ENCODE measurements at places on chromosomes 2 and 18. TPM values are rescaled to one million over a fixed set of nuclear protein-coding genes. Genes with fewer than 3 reads are reported as not detected.
A peak's percentile ranks its signal among the peaks of the same experiment; 100 is the strongest.

The HOXD13 gene
- total RNA-seq, result not detected

The CNGA3 gene
- not detected for total RNA-seq

The INHA gene
- not detected for total RNA-seq

The B3GNT7 gene
- 2.0 TPM for total RNA-seq

The PDE6D gene
- total RNA-seq, result 27.3 TPM

The DCTN1 gene
- 124 TPM for total RNA-seq

The PCARE gene
- not detected for total RNA-seq

The DSG1 gene
- total RNA-seq, result not detected

DNA sequence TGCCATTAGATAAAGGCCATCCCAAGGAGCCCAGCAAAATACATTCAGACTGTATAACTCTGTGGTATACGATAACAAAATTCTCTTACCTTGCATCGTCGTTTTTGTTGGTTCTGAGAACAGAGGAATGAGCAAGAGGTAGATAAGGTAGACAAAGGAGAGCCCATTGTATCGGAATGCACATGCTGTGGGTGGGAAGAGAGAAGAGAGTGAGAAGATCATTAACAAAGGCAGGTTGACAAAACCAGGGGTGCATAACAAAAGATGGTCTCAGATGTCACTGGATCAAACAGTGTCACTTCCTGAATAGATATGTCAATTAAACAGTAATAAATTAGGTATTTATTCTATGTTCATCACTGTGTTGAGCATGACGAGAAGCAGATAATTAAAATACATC is 83.3 kb downstream of the PIEZO2 start:
- H3K36me3 ChIP-seq, result no peaks in the 10 kb centered on the region
- H3K27ac ChIP-seq, result no peak overlapping the region
- no peaks in the 10 kb centered on the region for H3K27me3 ChIP-seq
- H3K4me3 ChIP-seq, result no peak overlapping the region
- H3K4me1 ChIP-seq, result no peaks in the 10 kb centered on the region

GRCh38 chr2:10905006-10905861 is 6.5 kb upstream of the KCNF1 start:
- DNase-seq, result no peak
- H3K4me3 ChIP-seq, result no peak overlapping the region
- no peaks in the 10 kb centered on the region for H3K27me3 ChIP-seq
- no peaks in the 10 kb centered on the region for H3K36me3 ChIP-seq

- no peak for DNase-seq
- H3K4me3 ChIP-seq, result no peak overlapping the region
- H3K27me3 ChIP-seq, result no peaks in the 10 kb centered on the region
- H3K36me3 ChIP-seq, result no peaks in the 10 kb centered on the region
- H3K4me1 ChIP-seq, result no peaks in the 10 kb centered on the region
- H3K27ac ChIP-seq, result no peak overlapping the region
Observed at GRCh38 chr2:127737892-127738291, 36.6 kb downstream of the SFT2D3 start.

- H3K27ac ChIP-seq, result no peak overlapping the region
- H3K27me3 ChIP-seq, result no peaks in the 10 kb centered on the region
- H3K4me3 ChIP-seq, result no peak overlapping the region
- H3K4me1 ChIP-seq, result peaks cover 7% of the 10 kb centered on the region
Observed at GRCh38 chr2:213279971-213280370, 4.3 kb upstream of the SPAG16 start.

DNA sequence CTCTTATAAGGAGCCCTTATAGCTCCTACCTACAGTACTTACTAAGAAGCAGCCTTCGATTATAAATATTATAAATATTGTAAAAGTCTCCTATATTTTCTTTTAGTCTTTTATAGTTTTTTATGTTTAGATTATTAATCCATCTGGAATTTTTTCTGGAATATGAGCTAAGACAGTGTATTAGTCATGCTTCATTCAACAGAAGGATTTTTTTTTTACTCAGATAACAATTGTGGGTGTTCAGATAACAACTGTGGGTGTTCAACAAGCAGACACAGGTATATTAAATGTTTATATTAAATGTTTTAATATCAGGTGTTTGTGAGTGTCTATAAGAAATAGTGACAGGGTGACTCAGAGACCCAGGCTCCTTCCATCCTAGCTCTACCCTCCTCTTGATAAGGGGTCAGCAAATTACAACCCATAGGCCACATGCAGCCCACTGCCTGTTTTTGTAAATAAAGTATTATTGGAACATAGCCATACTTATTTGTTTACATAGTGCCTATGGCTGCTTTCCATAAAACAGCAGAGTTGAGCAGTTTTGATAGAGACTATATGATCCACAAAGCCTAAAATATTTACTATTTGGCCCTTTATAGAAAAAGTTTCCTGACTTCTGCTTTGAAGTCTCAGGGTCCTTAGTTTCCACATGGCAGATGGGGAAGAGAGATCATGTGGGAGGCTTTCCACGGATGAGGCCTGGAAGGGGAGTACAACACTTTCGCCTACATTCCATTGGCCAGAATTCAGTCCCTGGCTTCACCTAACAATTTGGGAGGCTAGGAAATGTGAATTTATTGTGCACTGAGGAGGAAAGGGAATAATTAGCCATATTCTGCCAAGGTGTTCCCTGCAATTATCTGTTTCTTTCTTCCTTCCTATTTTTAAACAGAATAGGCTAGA is 4.3 kb upstream of the SPATS2L start:
- no peak for DNase-seq
- H3K4me1 ChIP-seq, result no peaks in the 10 kb centered on the region
- no peaks in the 10 kb centered on the region for H3K36me3 ChIP-seq
- H3K27me3 ChIP-seq, result peaks cover 5% of the 10 kb centered on the region
- H3K27ac ChIP-seq, result no peak overlapping the region

DNA sequence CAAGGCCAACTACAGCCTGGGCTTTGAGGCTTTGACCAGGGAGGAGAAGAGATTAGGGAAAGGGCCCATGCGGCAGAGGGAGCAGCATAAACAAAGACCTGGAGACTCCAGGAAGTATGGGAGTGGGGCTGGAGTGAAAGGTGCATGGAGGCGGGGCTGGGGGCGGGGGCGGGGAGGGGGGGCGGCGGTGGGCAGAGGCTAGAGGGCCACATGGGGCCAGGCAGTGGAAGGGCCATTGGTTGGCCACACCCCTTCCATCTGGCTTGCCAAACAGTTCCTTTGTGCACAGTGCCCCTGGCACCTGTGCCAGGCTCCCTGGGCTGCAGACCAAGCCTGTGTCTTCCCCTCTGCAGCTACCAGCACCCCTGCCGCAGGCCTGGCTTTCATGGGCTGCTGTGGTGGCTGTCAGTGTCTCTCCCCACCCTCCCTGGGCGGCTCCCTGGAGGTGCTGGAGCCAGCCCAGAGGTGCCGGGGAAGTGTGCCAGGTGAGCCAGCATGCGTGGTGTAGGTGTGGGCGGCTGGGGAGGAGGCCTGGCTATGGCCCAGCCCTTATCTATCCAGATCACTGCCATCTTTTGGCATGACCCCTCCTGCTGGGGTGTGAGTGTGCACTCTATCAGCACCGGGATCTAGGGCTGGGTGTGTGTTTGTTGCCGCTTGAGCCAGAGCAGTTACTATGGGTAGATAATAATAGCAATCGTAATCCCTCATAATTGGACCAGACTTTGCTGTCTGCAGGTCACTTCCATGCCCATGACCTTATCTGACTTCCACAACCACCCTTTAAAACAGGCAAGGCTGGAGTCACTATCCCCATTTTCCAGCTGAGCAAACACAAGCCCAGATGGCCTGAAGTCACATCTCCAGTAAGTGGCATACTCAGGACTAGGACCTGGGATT is 30.5 kb downstream of the DNMT3A start:
- no peak for DNase-seq
- peaks cover 42% of the 10 kb centered on the region for H3K36me3 ChIP-seq
- H3K27ac ChIP-seq, result no peak overlapping the region
- H3K4me1 ChIP-seq, result peaks cover 30% of the 10 kb centered on the region

DNA sequence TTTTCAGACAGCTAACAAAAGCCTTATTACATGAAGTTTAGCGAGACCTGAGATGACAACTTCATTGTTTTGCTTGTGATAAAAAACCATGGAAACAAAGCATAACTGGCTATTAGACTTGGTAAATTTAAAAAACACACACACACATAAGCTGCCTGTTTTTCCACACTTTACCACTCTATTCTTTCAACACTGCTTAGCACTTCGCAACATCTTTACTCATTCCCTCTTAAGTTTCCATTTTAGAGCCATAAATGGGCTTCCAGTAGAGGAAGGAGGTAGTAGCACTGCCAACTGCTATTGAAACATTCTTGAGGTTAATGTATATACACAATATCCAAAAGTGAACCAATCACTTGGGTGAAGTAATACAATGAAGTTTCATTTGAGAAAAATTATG is 54.1 kb downstream of the BAZ2B start:
- no peaks in the 10 kb centered on the region for H3K27me3 ChIP-seq
- no peak for DNase-seq
- H3K27ac ChIP-seq, result no peak overlapping the region
- no peaks in the 10 kb centered on the region for H3K36me3 ChIP-seq
- H3K4me3 ChIP-seq, result no peak overlapping the region

DNA sequence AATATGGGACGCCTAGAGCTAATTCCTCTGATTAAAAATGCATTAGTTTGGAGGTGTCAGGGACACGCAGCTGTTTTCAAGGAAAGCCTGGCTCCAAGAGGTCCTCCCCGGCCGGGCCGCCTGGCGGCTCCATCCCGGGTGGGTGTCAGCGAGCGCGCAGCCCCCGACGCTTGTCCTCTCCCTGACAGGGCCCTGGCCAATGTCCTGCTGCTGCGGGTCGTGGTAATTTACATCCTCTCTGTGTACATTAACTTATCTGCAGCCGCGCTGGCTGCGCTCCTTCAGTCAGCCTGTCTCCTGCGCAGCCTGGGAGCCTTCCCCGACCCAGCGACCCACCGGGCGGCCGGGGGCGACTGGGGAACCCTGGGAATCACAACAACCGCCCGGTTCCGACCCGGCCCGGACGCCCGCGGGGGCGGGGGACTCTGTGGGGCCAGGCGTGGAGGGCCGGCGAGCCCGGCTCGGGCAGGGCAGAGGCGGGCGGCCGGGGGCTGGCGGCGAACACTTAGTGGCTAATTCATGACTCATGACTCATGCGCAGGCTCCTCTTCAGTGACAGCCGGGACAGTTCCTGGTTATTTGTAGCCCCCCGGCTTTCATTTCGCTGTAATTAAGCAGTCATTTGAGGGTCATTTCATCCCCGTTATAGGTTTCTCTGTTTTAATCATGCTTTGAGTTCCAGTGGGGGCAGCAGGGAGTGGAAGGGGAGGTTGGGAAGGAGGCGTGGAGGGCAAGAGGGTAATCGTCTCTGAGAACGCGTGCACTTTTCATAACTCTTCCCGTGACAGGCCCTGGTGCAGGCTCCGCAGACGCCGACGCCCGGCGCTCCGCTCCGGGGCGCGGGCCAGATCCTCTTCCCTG is 141.9 kb upstream of the CTAGE1 start:
- no peak overlapping the region for H3K27ac ChIP-seq

DNA sequence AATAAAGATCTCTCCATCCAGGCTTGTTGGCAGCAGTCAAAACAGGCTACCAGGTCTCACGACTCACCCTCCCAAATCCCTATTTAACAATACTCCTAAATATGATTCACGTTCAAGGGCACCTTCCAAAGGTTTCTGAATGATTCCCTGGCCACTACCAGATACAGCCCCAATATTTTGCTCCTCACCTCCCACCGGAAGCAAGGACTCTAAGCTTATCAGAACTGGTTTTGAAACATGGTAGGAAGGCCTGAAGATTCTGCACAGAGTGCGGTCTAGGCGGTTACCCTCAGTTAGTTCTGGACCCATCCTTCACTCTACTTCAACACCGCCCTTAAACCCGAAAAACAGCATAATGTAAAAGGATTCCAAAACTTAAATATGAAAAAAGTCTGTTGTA is 5.2 kb downstream of the PPP4R1 start:
- H3K27me3 ChIP-seq, result no peaks in the 10 kb centered on the region
- H3K27ac ChIP-seq, result no peak overlapping the region
- H3K36me3 ChIP-seq, result peaks cover 4% of the 10 kb centered on the region
- peaks cover 11% of the 10 kb centered on the region for H3K4me1 ChIP-seq

- no peaks in the 10 kb centered on the region for H3K4me1 ChIP-seq
- DNase-seq, result no peak
- no peak overlapping the region for H3K4me3 ChIP-seq
Observed at GRCh38 chr2:225584796-225585195, 185.3 kb downstream of the NYAP2 start.

DNA sequence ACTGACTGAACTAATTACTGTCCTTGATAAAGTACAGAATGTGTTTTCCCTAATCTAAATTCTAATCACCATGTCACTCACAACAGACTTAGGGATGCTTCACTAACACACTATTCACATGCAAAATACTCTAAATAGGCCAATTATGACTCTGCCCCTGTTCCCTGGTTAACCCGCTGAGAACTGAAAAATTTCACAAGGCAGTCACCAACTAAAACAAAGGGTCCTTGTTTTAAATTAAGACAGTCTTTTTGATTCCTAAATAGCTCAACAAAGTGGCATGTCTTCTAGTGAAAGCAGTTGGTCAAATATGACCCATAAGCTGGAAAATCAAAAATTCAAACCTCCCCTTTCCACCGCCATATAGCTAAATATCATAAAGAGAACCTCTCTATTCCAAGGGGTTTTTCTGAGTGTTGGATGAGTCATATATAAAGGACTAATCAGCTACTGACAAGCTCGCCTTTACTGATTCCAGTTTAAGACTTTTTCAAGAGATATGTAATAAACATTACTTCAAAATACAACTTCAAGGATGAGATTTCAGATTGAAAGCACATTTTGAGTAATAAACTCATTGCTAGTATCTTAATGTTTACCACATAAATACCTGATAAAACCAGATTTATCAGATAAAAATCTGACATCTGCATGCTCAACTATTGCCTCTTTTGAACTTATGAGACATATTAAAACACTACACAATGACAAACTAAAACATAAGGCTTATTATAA is 235.8 kb downstream of the TCF4 start:
- DNase-seq, result no peak
- H3K27me3 ChIP-seq, result no peaks in the 10 kb centered on the region
- no peaks in the 10 kb centered on the region for H3K4me1 ChIP-seq

- peak overlapping the region; percentile 79 for H3K27ac ChIP-seq
- H3K27me3 ChIP-seq, result no peaks in the 10 kb centered on the region
- H3K4me3 ChIP-seq, result no peak overlapping the region
- DNase-seq, result peak; percentile 7
- no peaks in the 10 kb centered on the region for H3K36me3 ChIP-seq
Observed at GRCh38 chr2:197891897-197892442, 87.6 kb downstream of the PLCL1 start.

DNA sequence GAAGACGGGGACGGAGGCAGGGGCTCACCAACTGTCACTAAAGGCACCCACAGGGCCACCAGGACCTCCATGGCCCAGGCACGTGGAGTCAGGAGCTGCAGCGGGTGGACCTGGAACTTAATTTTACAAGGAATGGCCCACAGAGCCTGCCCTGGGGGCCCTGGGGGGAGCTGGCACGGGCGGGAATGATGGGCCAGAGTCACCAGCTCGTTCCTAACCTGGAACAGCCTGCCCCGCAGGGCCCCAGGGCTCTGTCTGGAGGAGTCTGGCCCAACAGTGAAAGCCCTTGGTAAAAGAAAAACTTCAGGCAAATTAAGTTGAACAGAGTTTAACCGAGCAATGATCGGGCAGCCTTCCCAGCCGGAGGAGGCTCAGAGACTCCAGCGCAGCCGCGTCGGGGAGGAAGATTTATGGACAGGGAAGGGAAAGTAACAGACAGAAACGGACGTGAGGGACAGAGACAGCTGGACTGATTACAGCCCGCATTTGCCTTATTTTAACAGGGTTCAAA is 118.4 kb upstream of the TMEM18 start:
- no peaks in the 10 kb centered on the region for H3K36me3 ChIP-seq
- H3K4me1 ChIP-seq, result no peaks in the 10 kb centered on the region
- H3K27ac ChIP-seq, result no peak overlapping the region
- peaks cover 15% of the 10 kb centered on the region for H3K27me3 ChIP-seq
- H3K4me3 ChIP-seq, result no peak overlapping the region

GRCh38 chr2:20231598-20232026 is 6.7 kb upstream of the SDC1 start:
- H3K36me3 ChIP-seq, result no peaks in the 10 kb centered on the region
- no peak overlapping the region for H3K27ac ChIP-seq
- H3K4me1 ChIP-seq, result no peaks in the 10 kb centered on the region

Measured in T-cell (primary cell).